Cardiac muscle cell (in vitro differentiated cells and primary cell): ENCODE measurements at places on chromosomes 4 and X.

DNA sequence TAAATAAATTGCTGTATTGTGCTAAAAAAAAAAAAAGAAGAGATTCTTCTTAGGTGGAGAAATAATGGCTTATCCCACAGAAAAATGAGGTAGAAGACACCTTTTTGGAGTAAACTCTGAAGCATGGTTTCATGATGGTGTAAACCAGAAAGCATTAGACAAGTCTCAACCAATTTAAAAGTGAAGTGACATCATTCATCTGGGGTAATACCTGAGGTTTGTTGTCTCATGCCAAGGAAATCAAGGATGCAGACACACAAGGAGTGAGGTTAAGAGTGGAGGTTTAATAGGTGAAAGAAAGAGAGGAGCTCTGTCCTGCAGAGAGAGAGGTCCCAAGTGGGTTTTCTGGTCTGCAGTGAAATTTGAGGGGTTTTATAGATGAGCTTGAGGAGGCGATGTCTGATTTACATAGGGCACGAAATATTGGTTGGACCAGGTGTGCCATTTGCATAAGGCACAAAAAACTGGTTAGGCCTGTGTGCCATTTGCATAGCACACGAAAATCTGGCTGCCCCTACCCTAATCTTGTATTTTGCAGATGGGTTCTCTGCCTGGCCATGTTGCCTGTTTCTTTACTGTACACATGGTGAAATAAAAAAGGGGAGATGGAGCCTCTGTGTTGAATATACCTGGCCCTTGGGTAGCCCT, 25.0 kb upstream of the CWH43 start:
- no peak for DNase-seq

DNA sequence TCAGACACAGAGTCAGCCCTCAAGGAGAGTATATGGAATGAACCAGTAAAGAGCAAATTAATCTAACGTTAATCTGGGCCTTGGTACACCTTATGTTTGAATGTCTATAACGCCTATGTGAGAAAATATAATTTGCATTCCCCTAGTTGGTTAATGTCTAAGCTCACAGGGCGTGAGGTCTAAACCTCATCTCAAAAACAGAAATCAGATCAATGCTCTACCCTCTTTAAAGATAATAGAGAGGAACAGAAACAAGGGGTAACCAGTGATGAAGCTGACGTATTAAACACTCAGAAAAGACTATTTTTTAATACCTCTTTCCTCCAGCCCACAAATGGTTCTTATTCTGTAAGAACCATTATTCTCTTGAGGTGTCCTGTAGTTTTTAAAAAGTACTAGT, 369.2 kb upstream of the NOCT start:
- DNase-seq: no peak

DNA sequence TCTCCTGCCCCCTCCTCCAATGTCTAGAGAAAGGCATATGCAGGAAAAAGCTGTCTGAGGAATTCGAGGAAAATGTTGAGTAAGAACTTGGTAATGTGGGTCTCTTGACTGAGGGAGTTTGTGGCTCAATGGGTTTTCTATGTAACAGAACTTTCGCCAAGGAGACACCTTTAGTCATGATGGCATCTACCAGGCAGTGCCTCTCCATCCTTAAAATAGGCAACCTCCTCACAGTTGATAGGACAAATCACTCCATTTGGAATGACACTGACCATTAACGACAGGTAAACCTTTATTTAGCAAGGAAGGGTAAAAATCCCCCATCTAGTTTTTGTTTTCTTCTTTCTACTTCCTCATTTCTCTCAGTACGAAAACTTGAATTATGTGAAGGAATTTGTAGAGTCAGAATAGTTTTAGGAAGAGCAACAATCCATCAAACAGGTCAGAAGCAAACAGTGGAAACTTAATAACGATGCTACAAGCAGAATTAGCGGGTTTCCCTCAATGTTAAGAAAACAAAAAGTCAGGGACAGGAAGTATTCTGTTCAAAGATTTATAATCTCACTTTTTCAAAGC, 2.7 kb downstream of the GSX2 start:
- no peak for DNase-seq

DNA sequence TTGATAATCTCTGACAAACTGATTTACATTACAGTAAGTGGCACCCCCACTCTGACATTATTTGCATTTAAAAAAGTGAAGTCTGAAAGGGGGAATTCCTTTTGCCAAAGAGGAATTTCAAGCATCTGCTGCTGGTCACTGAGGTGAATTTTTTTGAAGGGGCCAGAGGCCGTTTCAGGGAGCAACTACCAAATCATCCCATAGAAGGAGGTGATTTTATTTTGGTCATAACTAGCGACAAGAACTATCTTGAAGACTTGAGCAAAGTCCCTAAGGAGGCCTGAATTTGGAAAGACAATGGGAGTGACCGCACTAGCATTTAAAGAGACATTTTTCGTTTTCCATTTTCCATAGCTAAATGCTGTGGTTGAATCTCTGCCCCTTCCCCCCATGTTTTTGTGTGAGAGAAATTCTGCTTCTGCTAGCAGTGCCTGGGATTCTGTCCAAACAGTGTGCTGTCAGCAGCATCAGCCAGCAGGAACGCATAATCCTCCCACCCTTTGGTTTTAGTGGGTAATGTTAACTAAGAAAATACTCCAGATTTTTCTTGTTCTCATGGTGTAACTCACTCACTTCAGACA, 110.1 kb upstream of the MED14 start:
- DNase-seq: peak; percentile 94

DNA sequence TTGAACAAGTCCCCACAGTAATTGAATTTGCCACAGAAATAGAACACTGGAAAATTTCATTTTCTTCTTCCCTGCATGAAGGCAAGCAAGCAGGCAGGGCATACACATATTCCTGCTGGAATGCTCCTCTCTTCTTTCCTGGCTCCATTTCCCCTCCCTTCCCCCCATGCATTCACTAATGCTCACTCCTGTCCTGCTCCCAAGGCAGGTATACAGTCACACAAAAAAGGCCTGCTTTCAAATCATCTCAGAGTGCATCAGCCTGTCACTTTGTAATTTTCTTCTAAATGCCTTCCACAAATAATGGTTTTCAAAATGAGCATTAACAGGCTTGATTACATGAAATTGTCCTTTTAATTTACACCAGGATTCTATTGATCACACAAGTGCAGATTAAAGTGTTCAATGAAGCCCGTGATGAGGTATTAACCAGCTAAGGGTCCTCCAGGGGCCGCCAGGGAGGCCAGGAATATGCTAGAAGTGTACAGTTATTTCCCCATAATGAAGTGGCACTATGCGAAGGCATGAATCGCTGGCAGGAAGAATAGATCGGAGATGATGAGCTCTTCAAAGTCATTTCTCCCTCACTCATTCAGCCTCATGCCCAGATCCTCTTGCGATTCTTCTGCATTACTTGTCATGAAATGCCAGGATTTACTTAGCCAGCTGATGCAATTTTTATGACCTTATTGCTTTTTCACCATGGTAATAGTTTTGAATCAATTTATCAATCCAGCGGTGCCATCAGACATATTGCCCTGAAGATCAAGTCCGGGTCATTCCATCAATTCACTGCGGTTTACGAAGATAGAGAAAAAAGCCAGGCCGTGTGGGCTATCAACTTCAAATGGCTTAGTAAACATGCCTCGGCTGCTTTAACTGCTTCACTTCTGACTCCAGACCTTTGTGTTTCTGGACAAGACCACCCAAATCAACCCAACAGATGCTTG, 243.5 kb downstream of the GPAT3 start:
- DNase-seq: no peak
